ENCODE measurements at places on chromosomes 1 and 21.

DNA sequence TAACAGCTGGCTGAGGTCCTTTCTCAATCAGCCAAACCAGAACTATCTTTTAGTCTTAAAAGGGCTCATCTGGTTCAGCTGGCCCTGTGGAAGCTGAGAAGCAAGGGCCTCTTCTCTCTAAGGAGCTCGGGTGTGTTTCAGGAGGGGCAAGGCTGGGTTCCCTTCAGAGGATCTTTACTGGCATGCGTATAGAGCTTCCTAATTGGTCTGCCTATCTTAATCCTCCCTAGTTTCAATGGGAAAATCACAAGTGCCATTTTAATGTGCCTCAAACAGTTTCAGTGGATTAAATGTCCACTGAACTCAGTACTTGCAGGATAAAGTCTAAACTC is 81.5 kb upstream of the LBR start:
- DNase-seq, result no peak

GRCh38 chr1:211326528-211327345 is at the start of gene TRAF5:
Gene TRAF5, plus strand, starts transcription at chr1:211326833. Its CDS starts 26,407 bp downstream, at chr1:211353240.
- DNase-seq, result peak; percentile 86

DNA sequence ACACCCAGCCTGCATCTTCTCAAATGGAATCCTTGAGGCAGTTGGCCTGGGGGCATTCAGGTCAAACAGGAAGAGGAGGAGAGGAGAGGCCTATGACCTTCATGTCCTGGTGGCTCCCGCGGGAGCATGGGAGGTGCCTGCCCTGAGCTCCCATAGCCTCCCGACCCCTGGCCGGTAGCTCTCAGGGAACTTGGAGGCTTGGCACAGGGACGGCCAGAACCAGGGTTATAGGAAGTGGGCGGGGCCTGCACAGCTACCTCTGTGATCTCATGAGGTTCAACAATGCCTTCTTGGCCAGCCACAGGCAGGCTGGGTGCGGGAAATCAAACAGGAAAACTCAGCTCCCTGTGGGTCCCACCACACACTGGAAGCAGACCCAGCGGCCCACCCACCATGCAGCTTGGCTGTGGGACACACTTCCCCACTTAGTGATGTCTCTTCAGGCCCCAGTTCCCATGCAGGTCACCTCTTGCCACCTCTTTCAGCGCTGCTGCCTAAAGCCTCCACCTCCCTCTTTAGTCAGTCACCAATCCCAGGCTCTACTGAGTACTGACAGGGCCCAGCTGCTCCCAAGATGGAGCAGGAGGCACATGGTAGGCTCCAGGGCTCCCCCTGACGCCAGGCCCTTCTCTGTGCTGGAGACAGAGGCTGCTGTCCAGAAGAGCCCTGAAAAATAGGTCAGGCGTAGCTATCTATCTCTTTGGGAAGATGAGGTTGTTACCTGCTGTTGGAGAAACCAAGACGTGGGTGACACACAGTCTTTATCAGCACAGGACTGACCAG is at the start of gene SLFNL1:
SLFNL1 (minus strand) TSS at position 200 of the 783 bp plus-strand sequence. CDS start 1,065 bp downstream, outside the sequence.
- DNase-seq, result no peak

DNA sequence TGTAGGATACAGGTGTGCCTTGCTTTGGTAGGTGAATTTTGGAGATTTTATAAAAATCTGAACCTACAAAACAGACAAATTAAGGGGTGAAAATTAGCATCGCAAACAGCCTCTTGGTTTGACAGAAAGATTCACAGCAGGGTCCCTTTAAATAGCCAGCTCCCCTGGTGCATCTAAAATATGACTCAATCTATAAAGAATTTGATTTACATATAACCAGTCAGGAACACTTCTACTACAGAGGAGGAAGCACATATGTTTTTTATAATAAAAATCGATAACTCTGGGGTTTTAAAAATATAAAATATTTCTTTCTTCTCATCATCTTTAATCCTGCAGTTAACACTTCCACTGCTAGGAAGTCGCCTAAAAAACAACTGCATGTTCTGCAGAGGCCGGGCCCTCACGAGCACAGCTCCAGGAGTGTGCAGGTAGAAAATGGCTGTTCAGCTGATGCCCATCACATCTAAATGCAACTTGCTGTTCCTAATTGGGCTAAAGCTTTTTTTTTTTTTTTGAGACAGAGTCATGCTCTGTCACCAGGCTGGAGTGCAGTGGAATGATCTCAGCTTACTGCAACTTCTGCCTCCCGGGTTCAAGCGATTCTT is 203.4 kb downstream of the HS2ST1 start:
- no peak for DNase-seq

- no peak for DNase-seq
These were observed 67.9 kb upstream of the ZNF326 start for GRCh38 chr1:89927049-89927448.

DNA sequence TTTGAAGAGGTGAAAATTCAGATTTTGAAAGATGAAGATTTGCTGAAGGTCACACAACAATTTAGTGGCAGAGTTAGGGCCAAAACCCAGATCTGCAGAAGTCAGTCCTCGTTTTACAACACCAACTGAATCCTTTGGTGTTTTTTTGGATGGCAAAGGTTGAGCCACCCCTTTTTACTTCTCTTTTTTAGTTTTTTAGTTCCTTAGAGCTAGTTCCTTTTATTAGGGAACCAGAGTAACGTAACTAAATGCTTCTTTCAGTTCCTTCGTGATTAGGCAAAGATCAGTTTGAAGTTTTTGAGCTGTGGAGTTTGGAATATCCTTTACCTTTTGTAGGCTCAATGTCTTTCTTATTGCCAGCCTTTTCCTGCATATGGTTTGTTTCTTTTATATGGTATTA is 67.9 kb upstream of the ARID1A start:
- DNase-seq, result no peak

DNA sequence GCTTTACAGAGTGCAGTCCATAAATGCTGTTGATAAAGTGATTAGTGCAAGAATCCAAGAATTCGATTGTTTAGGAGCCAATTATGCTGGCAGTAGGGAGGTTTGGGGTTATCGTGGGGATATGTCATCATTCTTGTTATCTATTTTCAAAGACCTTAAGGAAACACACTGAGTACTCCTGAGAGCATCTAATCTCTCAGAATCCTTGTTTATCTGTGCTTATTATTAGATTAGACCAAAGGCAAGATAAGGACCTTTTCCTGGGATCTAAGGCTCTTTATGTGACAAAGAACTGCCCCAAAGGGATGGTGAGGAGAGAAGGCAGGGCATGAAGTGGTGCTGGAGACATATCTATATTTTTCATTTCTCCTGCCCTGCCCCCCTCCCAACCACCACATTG is 139.1 kb downstream of the TSEN15 start:
- DNase-seq, result no peak

GRCh38 chr1:21899987-21900386 is 37.1 kb downstream of the HSPG2 start:
- no peak for DNase-seq

- DNase-seq, result no peak
These were observed 277.4 kb downstream of the BRINP2 start for GRCh38 chr1:177448036-177448615.

GRCh38 chr1:215566556-215567490 is at the start of gene KCTD3:
Gene KCTD3, plus strand, starts transcription at chr1:215567304. Its CDS starts 382 bp downstream, at chr1:215567686.
- peak; percentile 88 for DNase-seq

DNA sequence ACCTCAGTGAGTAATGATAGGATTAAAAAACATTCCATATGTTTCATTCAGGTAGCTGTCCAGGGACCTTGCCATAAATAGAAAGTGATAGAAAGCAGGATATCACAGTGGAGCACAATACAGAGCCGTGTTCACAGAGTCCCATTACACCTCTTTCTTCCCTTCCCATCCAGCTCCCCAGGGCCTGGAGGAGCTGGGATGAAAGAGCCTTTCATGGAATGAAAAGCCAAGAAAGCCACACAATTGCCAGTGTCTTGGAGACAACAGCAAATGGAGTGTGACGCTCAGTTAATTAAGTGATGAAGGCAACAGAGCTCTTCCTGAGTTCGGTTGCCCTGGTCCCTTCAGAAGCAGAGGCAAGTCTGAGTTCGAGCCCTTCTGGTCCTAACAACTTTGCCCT is 387.3 kb upstream of the PLXNA2 start:
- no peak for DNase-seq

- no peak for DNase-seq
These were observed 10.7 kb downstream of the PIGR start for GRCh38 chr1:206935491-206936067.

DNA sequence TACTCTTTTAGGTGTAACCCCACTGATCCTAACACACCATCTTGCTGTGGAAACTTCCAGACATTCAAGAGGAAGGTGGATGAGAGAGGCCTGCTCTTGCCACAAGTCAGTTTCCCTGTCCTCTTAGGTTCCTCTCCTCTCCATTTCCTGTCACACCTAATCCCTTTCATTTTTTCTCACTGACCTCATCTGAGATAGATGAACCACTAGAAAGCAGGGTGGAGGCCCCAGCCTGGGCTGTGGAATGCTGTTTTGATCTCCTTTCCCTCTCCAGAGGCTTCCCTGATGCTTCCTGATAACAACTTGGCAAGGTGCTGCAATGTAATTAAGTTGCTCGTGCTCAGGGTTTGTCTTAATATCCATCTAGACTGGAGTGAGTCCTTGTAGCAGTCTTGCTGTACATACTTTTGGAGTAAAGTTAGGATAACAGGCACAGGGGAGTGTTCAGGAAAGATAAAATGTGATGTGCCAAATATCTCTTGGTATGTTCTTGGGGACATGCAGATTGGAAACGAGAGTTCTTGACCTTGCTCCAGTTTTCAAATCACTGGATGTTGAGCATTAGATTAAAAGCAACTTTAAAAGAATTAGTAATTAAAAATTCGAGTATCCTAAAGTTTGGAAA is 11.2 kb downstream of the LRRC42 start:
- no peak for DNase-seq

DNA sequence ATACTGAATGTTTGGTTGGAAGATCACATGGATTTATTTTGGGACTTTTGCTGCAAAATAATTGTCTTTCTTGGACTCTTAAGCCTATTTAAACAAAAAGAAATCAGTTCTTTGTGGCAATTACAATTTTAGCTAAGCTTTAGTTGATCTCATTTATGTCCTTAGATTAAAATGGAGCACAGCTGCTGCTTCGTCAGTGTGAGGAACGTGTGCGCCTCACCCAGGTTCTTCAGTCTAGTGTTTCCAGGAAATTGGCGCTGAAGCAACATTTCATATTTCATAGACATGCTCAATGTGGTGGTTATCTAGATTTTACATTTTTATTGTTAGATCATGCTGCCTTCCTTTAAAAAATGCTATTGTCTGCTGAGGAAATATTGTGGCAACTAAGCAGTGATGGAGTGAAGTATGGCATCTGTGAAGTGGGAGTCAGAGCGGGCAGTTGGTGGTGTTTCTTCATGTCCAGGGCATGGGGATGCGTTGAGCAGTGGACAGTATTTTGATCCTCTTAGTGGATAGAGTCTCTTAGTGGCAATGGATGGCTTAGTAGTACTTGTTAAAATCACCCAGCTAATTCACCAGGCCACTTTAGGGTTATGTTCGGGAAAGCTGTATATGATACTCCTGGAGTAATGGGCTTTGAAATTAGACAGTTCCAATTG is 5.6 kb downstream of the DDI2 start:
- DNase-seq, result no peak

DNA sequence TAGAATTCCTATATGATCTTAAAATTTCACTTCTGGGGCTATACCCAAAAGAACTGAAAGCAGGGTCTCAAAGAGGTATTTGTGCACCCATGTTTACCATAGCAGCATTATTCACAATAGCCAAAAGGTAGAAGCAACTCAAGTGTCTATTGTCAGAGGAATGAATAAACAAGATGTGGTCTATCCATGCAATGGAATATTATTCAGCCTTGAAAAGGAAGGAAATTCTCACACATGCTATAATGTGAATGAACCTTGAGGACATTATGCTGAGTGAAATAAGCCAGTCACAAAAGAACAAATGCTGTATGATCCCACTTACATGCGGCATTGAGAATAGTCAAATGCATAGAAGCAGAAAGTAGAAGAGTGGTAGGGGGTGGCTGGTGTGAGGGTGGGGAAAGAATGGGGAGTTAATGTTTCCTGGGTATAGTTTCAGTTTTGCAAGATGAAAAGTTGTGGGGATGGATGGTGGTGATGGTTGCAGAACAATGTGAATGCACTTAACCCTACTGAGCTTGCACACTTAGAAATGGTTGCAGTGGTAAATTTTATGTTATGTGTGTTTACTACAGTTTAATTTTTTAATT is 122.4 kb downstream of the TOMM20 start:
- DNase-seq, result no peak

DNA sequence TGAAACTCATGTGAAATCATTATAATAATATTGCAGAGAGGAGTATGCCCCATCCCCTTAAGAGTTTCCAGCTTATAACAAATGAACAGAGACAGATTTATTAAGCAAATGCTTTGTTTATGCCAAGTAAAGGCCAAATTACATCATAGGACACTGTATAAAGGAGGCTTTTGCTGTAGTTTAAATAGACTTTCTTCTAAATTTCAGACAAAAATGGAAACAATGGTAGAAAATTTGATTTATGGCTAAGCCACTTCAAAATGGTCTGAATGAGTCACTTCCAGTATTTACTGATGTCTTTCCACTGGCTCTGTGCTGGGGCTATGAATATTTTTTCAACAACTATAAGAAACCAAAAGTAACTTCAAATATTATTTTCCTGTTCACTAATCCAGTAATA is 81.1 kb upstream of the ST6GALNAC5 start:
- DNase-seq, result no peak

GRCh38 chr1:110150330-110151174 is at the start of gene SLC6A17:
Gene SLC6A17, plus strand, starts transcription at chr1:110150494. Its CDS starts 16,436 bp downstream, at chr1:110166930.
- no peak for DNase-seq

DNA sequence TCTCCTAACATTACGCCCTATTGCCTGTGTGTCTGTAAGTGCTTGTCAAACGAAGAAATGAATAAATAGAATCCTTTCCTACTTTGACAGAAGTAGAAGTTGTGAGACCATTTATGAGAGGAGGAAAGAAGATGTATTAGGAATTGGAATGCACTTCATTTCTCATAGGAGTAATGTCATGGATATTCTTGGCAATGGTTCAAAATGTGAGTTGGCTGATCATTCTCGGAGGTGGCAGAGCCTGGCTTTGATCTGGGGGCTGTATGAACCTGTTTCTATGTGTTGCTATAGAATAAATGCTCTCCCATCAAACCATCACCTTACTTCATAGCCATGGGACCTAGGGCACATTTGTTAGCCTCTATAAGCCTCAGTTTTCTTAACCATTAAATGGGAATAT is 10.1 kb upstream of the SERBP1 start:
- no peak for DNase-seq

DNA sequence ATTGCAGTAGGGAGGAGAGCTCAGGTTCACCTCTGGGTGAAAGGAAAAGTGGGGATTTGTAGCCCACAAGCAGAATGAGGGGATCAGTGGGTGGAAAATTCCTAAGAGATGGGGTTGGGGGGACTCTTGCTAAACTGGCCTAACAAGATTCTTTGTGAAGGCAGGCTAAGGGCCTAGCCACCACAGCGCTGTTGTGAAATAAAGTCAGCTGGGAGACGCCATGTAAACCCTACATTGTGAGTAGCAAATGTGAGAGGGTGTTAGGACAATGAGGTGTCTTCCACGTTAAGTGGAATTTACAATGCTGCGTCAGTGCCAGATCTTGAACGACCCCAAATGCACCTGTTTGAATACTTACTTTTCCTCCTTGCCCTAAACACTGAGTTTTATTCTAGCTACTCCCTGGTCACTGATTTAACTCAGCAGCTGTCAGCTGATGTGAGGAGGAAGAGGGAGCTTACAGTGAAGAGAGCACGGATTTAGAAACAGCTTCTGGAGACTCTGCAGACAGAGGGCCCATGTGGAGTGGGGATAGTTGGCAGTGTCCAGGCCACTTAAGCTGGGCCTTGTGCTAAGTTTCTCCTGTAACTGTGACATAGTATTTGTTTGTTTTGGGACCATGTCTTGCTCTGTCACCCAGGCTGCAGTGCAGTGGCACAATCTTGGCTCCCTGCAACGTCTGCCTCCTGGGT is 17.3 kb downstream of the PDPN start:
- no peak for DNase-seq

- no peak for DNase-seq
These were observed 144.5 kb upstream of the SMYD2 start for GRCh38 chr1:214136324-214136919.
